ENCODE measurements at places on chromosomes 11 and 22. TPM values are rescaled to one million over a fixed set of nuclear protein-coding genes. Genes with fewer than 3 reads are reported as not detected.

IZUMO1R gene
- total RNA-seq, result not detected

GRCh38 chr22:38049812-38050619 lies 7.2 kb upstream of the PICK1 start:
- no peak for DNase-seq

KRTAP5-10 gene
- not detected for total RNA-seq

- no peak for DNase-seq
Measured at GRCh38 chr11:94806014-94806413, 37.9 kb downstream of the AMOTL1 start.

DNA sequence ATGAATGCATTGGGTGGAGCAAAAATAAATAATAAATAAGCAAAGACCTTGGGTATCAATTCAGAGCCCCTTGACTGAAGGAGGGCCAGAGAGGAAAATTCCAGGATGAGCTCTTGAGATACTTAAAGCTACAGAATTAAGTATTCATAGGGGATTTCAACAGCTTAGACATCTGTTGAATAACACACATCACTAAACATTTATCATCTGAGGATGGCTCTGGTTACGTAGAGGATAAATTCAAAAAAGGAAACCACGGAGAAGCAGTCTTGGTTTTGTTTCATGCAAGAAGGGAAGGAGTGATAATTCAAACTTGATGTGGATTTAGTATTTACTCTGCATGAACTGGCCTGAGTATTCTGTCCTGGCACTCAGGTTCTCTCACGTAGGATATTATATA lies 29.8 kb downstream of the ARHGAP42 start:
- DNase-seq, result no peak

DNA sequence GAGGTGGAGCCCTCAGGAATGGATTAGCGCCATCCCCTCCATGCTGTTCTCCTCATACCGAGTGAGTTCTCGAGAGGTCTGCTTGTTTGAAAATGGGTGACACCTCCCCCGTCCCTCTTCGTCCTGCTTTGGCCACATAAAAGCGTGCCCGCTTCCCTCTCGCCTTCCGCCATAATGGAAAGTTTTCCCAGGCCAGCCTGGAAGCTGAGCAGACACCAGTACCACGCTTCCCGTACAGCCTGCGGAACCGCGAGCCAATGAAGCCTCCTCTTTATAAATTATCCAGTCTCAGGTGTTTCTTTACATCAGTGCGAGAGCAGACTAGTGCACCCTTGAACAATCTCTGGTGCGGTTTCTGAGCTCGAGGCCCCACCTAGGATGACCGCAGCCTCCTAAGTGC lies 12.8 kb downstream of the ALG12 start:
- DNase-seq, result no peak

DNA sequence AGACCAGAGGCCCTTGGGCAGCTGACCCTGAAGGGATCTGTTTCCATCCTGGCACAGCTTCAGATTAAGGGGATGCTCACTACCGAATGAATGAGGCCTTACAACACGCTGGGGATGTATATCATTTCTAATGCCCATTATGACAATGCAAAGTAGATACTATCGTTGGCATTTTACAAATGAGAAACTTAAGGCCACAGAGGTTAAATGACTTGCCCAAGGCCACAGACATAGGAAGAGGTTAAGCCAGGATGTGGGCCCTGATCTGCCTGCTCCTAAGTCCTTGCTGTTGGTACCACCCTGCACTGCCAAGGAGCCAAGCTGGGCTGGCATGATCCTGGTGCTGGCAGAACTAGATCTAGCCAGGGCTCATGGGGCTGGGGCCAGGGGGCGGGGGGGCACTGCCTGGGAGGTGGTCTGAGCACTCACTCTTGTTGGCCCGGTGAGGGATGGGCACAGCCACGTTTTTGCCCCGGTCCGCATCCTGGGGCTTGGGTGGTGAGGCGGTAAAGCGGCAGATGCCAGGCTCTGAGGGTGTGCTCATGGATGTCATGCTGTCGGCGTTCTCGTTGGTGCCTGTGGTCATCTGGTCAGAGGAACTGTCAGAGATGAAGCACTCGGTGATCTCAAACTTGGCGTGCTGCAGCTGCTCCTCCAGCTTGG lies 102.8 kb downstream of the CEP164 start:
- DNase-seq, result no peak

CECR2 gene
- total RNA-seq, result 1.2 TPM

GRCh38 chr11:7353100-7353499 lies 101.4 kb downstream of the SYT9 start:
- no peak for DNase-seq

GRCh38 chr11:92653454-92653853 lies 316.0 kb upstream of the MTNR1B start:
- no peak for DNase-seq

EPS8L2 gene
- total RNA-seq, result 26.2 TPM

DNA sequence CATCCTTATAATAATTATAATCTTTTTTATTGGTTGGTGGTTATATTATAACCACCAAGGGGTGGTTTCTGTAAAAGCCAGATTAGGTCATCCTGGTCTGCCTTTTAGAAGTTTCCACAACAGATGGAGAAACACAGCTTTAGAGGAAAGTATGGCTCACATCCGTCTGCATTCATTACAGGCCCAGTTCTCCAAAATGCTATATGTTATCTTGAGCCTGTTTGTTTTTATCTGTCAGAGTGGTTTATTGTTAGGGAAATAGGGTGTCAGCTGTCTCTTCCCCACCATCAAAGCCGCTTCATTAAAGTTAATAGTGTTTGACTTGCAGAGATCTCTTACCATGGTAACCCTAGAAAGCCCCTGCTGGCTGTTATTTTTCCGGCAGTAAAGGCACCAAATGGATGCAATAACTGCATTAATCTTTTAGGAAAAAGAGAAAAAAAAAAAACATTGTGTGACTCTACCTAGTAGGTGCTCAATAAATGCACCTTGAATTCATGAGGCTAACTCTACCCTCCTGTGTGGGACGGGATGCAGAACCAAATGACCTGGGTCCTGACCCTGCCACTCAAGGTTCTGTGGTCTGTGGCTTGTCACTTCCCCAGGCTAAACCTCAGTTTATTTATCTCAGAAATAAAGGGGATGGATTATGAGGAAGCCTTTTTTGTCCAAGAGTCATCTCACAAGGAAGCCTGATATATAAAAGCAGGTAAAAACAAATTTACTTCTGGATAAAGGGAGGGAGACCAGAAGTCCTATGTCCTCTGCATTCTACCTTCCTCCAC lies 118.3 kb downstream of the WT1 start:
- DNase-seq, result no peak

DNA sequence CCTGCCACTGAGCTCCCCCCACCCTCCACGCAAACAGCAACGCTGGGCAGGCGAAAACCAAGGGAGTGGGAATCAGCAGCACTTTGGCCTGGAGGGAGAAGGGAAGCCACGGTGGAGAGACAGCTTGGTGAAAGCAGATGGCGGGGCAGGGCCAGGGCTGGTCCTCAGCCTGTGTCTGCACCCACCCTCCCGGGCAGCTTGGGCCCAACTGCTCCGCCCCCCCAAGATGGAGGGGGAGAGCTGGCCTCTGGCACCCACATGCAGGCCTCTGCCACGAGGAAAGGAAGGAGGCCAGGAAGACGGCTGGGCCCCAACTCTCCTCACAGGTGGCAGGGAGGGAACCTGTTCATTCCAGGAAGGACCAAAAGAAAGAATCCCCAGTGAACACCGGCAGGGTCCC lies 17.8 kb downstream of the MAFF start:
- DNase-seq, result no peak

DNA sequence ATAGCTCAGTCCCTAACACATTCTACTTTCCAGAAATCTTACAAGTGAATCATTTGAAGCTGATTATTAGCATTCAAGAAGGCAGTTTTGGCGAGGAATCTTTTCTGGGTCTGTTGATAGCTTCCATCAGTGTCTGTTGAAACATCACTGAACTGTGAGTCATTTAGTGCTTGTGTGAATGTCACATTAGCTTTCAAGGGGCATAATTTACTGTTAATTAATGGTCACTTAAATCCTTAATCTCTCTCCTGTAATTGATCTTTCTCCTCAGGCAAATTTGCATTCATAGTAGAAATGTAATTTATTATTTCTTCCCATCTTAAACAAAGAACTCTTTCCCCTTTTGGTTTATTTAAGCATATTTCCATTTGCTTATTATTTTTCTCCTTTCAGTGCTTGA lies 2.6 kb downstream of the HTR3B start:
- DNase-seq, result no peak

GRCh38 chr11:10518123-10518522 lies 22.9 kb downstream of the RNF141 start:
- no peak for DNase-seq

HBE1 gene
- total RNA-seq, result not detected

MRPL49 gene
- 76.2 TPM for total RNA-seq

DNA sequence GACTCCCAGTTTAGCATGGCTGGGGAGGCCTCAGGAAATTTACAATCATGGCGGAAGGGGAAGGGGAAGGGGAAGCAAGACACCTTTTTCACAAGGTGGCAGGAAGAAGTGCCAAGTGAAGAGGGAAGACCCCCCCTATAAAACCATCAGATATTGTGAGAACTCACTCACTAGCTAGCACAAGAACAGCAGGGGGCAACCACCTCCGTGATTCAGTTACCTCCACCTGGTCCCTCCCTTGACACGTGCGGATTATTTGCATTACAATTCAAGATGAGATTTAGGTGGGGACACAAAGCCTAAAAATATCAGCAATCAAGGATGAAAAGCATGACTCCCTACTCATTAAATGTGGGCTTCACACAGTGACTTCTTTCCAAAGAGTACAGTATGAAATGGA lies 155.0 kb upstream of the CCDC90B start:
- no peak for DNase-seq

DNA sequence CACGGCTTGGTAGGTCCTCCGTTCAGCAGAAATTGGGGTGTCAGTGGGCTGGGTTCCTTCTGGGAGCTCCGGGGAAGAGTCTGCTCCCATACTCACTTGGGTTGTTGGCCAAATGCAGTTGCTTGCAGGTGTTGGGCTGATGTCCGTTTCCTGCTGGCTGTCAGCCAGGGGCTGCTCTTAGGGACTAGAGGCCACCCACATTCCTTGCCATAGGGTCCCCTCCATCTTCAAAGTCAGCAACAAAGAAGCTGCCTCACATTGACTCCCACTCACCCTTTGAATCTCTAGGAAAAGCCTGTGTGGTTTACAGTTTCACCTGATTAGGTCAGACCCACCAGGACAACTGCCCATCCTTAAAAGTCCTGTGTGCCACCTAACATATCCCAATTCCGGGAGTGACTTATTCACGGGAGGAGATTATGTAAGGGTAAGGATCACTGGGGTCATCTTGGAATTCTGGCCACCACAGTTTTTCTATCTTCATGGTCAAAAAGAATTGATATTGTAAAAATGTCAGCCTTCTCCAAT lies 43.0 kb downstream of the TPCN2 start:
- DNase-seq, result no peak

- no peak for DNase-seq
Measured at GRCh38 chr11:113796663-113797259, 17.2 kb downstream of the CLDN25 start.

- DNase-seq, result no peak
Measured at GRCh38 chr11:92332986-92333385, 108.4 kb downstream of the FAT3 start.

- no peak for DNase-seq
Measured at GRCh38 chr22:28397306-28397705, 282.3 kb downstream of the TTC28 start.

DNA sequence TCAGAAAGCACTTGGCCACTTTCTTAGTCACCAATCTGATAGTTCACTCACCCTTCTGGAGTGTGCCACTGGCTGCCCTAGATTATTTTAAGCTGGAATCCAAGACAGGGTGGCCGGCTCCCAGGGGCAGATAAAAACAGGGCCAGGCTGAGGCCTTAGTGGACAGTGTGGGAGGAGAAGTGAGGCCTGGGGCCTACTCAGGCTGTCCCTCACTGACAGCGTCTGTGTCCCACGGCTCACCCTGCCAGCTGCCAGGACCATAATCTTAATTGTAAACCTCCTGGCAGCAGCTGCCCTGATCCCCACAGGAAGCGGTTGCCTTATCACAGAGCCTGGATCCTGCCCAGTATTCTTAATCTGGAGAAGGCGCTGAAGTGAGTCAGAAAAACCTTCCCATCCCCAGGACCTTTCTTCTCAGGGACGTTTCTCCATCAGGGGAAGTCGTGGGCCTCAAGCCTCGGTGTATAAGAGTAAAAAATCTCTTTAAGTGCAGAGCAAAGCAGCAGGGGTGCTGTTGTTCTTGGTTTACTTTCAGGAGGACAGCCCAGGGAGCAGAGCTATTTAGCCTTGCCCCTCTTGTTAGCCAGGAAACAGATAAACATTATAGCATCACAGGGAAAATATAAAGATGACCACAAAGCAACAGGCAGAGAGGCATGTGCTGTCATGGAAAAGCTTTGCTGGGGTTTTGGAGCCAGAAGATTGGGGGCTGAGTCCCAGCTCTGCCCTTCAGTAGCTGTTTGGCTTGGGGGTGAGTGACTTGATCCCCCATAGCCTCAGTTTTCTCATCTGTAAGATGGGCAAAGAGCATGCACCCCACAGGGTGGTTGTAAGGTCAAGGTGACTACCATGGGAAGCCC lies 39.6 kb downstream of the TSPAN18 start:
- no peak for DNase-seq

DNA sequence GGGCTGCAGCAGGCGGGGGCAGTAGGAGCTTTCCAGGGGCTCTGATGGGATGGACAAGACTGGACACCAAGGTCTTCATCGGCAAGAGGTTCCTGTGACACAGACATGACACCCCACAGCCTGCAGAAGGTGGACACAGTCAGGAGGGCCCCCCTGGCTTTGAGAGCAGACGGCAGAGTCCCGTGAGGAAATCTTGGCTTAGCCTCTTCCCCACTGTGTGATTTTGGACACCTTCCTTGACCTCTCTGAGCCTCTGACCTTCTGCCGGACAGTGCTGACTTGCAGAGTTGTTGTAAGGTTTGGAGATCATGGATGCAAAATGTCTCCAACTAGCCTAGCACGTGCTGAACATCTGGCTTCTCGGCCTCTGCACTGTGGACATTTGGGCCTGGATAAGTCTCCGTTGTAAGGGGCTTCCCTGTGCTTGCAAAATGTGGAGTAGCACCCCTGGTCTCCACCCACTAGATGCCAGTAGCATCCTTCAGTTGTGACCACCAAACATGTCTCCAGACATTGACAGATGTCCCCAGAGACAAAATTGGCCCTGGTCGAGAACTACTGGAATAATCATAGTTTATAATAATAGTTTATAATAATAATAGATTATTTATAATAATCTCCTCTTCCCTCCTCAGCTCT lies 54.6 kb downstream of the MCM5 start:
- no peak for DNase-seq

RHOD gene
- 34.7 TPM for total RNA-seq

GRCh38 chr11:128905345-128906184 lies 14.4 kb downstream of the KCNJ5 start:
- DNase-seq, result no peak

DNA sequence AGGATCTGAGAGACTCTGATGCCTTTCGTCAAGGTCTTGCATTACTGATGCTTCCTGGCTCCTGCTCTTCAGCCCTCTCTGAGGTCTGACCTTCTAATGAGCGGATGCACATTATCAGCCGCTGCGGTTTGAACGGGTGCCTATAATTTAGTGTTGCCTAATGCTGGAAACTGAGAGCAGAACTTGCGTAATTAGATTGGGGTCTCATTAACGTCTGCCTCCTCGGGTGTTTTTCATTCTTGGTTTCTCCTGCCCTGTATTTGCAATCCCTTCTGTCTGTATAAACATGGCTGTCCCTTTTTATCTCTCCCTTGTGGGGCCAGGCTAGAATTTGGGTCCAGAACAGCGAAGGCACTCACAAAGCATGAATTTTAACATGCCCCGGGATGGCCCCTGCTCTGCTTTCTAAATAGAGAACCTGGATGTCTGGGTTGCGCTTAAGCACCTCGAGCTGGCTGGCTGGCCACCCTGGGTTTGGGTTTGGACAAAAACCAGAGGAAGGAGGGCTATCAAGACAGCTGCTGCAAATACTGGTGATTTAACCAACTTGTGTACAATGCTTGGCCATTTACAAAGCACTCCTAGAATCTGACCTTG lies 118.6 kb downstream of the TIMP3 start:
- DNase-seq, result no peak

HPX gene
- 1.2 TPM for total RNA-seq

Data from esophagus muscularis mucosa (tissue), 4 donors.